ENCODE measurements at places on chromosomes 16 and 17. TPM values are rescaled to one million over a fixed set of nuclear protein-coding genes. Genes with fewer than 3 reads are reported as not detected.
A peak's percentile ranks its signal among the peaks of the same experiment; 100 is the strongest.

The FOXC2 gene
- 0.13 TPM for total RNA-seq

The HOXB8 gene
- total RNA-seq = 0.15 TPM

The ABCC12 gene
- total RNA-seq = 0.08 TPM

The CSH1 gene
- not detected for total RNA-seq

The TMC5 gene
- total RNA-seq = 0.15 TPM

- DNase-seq = no peak
Measured at GRCh38 chr16:64545768-64546167, 576.1 kb downstream of the CDH11 start.

GRCh38 chr16:1105888-1106620 lies 10.0 kb upstream of the C1QTNF8 start:
- peak; percentile 78 for DNase-seq

DNA sequence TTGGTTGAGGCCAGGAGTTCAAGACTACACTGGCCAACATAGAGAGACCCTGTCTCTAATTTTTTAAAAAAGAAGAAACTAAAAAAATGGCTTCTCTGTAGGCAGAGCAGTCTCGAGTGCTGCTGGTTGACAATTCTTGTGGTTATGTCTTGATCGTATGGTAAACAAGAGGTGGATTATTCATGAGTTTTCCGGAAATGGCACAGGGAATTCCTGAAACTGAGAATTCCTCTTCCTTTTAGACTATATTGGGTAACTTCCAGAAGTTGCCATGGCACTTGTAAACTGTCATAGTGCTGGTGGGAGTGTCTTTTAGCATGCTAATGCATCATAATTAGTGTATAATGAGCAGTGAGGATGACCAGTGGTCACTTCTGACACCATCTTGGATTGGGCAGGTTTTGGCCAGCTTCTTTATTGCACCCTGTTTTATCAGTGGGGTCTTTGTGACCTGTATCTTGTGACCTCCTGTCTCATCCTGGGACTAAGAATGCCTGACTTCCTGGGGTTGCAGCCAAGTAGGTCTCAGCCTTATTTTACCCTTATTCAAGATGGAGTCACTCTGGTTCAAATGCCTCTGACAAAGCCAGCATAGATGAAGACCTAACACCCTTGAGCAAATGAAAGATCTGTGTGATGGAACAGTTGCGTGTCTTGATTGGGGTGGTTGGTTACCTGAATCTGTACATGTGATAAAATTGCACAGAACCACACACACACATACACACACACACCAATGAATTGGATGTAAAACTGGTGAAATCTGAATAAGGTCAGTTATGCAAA lies 30.2 kb downstream of the BMERB1 start:
- DNase-seq = no peak

DNA sequence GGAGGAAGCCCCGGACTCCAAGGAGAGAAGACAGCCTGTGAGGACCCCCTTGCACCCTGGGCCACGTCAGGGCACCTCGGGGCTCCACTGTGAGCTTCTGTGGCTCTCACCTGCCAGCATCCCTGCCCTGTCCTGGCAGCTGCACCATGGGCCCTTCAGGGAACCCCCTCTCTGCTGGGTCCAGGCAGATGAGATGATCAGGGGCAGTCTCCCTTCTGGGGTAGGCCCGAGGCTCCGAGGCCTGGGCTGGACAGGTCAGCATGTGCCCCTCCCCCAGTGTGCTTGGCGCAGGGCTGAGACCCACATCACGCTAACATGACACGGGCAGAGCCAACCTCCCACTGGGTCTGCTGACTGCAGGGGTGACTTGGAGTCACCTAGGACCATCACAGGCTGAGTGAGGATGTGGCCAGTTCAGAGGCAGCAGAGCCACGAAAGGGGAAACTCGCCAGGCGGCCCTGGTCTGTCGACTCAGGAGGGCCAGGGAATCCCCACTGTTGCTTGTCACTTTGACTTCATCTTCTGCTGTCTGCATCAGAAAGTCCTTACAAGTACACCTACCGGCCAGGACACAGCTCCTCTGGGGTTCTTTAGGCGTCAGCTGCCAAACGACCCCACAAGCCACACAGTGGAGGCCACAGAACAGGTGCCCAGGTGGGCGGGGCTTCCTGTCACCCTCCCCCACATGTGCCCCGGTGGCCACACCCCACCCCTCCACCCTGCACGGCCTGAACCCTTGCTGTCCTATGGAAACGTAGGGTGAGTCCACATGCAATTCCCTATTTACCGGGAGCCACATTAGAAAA lies 2.2 kb downstream of the GALNS start:
- no peak for DNase-seq

DNA sequence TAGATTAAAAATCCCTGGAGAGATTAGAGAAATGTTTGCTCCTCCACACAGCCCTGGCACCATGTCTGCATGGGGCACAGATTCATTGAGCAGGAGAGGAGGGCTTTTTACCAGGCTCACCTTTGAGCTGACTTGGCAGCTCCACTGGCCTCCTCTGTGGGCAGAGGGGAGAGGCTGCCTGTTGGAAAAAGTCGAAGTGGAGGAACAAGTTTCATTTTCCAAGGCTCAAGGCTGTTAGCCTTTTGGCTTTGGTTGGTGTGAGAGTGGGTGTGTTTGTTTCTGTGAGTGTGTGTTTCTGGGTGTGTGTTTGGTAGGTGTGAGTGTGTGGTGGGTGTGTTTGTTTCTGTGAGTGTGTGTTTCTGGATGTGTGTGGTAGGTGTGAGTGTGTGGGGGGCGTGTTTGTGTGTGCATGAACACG lies 5.6 kb downstream of the TMEM238L start:
- peak; percentile 60 for DNase-seq

GRCh38 chr17:17345686-17346427 lies 42.7 kb downstream of the NT5M start:
- no peak for DNase-seq

DNA sequence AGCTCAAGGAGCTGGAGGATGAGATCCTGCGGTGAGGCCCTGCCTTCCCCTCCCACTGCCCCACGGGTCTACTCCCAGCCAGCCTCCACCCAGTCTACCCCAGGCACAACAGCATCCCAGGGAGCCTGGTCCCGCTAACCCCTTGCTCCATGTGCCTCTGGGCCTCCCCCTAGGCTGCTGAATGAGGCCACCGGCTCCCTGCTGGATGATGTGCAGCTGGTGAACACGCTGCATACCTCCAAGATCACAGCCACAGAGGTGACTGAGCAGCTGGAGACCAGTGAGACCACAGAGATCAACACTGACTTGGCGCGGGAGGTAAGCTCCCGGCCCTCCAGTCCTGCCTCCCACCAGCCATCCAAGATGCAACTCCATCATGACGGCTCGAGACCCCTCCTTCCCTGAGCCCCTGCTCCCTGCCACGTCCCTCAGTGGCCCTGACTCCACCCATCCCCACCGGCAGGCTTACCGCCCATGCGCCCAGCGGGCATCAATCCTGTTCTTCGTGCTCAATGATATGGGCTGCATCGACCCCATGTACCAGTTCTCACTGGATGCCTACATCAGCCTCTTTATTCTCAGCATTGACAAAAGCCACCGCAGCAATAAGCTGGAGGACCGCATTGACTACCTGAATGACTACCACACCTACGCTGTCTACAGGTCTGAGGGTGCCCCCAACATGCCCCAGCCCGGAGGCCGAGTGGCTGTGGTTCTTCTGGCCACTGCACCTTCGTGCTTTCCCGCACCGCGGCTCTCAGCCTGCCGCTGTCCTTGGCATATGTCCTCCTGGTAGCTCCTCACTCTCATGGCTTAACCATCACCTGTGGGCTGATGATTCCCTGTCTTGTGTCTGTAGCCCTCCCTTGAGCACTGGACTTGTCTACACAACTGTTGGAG lies 15.0 kb upstream of the KDM6B start:
- DNase-seq = no peak

Measured in left lobe of liver (tissue), 2 donors.